ENCODE measurements at places on chromosomes 2 and 18.

- no peak for DNase-seq
These were observed 20.6 kb upstream of the RESP18 start for GRCh38 chr2:219353129-219353528.

- DNase-seq = no peak
These were observed 306.2 kb upstream of the KCNJ3 start for GRCh38 chr2:154392256-154392655.

GRCh38 chr2:37969731-37970130 is 44.6 kb downstream of the RMDN2 start:
- DNase-seq = no peak

GRCh38 chr18:55900380-55900779 is 312.4 kb upstream of the TCF4 start:
- no peak for DNase-seq

DNA sequence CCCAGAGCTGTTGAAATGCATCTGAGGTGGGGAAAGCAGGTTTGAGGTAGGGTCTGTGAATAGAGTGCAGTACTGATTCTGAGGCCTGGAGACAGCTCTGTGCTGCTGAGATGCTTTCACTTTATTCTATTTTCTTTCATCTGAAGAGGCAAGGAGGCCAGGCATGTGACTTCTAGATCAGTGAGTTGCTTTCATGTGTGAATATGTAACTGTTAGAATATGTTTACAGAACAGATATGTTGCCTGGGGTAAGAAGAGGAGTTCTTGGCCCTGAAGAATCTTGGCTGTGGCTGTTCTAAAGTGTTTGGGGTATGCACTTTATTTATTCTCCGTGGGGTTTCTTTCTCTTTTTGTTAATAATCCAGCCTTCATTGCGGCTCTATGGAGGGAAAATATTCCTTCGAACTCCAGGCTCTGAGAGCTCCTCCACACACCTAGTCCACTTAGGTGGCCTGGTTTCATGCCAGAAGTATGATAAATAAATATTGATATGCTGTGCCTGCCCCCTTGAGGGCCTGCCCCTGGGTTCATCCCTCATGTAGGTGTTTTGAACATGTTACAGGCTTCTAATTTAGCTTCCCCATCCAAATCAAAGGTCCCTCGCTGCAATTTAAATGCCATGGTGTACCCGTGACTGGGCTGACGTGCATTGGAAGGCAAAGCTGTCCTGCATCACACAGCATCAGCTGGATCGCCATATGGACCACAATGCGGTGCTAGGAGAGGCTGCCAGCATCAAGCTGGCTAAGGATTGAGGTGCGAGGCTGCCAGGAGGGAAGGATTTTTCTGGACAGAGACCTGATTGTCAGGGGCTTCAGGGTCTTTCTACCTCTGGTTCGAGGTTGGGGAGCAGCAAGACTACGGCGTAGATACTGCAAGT is 102.9 kb downstream of the PRKCE start:
- DNase-seq = no peak

DNA sequence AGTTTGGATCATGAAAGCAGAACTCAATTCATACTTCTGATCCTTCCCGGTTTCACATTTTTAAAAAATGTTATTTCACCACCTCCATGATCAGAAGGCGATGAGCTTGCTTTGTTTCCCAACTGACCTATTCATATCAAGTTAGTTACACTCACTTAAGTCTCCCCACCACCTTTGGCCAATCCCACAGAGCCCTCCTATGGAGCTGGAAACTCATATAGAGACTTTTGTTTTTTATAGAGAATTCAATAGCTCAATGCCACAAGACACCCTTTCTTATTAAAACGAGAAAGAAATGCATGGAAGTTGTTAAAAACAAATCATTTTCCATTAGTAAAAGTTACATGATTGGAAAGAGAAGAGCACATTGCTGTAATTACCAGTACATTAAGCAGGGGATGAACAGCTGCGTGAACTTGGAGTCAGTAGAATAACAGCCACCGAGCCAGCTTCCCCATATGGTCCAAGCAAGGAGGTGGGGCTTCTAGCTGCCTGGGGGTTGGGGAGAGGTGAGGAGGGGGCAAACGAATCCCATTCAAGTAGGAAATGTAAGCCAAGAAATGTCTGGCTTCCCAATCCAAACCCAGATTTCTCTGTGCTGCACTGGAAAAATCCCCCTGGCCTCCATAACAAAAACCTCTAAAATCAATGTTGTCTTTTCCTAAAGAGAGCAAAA is 614.5 kb downstream of the IRS1 start:
- peak; percentile 37 for DNase-seq

DNA sequence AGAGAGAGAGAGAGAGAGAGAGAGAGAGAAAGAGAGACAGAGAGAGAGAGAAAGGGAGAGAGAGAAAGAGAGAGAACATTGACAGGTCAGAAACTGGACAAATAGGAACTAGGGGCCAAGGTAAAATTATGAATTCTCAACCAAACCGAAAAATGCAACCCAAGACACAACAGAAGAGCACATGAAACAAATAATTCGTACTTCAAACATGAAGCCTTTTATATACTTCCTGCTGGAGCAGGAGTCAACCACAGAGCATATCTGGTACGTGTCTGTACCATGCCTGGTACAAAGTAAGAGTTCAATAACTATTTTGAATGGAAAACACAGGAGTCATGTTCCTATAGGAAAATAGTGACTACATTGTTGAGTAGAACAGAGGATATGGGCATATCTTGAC is 6.5 kb upstream of the VPS54 start:
- no peak for DNase-seq

DNA sequence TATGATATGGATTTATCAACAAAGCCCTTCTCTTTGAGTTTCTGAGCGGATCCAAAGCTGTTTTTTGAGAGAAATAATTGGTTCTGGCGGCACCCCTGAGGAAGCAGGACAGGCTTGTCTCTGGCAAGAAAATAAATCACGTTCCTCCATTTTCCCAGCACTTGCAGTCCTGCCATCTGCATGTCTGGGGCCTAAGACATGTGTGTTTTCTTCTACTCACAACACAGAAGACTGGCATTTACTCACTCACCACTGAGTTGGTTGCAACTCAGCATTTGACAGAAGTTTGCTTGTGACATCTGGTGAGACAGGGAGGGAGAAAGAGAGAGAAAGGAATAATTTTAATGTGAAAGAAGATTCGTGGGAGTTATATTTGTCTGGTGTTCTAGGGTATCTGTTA is 37.0 kb upstream of the YES1 start:
- no peak for DNase-seq

GRCh38 chr2:17337507-17337906 is 180.7 kb downstream of the RAD51AP2 start:
- no peak for DNase-seq

GRCh38 chr2:200300065-200300464 is 6.4 kb upstream of the SPATS2L start:
- DNase-seq = no peak

DNA sequence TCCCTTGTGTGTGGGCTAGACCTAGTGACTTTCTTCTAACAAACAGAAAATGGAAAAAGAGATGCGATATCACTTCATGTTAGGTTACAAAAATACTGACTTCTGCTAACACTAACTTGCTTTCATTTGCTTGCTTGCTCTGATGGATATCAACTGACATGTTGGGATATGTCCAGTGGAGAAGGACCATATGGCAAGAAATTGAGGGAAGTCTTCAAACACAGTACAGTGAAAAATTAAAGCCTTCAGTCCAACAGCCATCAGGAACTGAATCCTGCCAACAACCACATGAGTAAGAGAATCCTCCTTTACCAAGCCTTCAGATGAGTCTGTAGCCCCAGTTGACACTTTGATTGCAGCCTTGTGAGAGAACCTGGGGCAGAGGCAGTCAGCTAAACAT is 143.9 kb downstream of the MAIP1 start:
- no peak for DNase-seq

DNA sequence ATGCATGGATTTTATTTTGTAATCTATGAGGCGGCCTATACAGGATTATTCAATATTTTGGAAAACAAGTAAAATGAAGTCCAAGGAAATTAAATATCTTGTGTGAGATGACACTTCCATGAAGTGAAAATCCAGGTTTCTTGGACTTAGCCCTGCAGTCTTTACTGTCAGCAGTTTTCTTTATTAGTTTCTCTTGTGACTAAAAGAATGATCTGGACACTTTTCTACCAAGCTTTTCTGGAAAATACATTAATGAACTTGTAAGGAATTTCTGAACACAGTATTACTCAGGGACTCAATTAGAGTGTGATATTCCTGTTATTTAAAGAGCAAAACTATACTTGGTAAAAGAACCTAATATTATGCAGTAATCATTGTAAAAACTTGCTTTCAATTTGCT is 610.4 kb upstream of the SLC8A1 start:
- no peak for DNase-seq

DNA sequence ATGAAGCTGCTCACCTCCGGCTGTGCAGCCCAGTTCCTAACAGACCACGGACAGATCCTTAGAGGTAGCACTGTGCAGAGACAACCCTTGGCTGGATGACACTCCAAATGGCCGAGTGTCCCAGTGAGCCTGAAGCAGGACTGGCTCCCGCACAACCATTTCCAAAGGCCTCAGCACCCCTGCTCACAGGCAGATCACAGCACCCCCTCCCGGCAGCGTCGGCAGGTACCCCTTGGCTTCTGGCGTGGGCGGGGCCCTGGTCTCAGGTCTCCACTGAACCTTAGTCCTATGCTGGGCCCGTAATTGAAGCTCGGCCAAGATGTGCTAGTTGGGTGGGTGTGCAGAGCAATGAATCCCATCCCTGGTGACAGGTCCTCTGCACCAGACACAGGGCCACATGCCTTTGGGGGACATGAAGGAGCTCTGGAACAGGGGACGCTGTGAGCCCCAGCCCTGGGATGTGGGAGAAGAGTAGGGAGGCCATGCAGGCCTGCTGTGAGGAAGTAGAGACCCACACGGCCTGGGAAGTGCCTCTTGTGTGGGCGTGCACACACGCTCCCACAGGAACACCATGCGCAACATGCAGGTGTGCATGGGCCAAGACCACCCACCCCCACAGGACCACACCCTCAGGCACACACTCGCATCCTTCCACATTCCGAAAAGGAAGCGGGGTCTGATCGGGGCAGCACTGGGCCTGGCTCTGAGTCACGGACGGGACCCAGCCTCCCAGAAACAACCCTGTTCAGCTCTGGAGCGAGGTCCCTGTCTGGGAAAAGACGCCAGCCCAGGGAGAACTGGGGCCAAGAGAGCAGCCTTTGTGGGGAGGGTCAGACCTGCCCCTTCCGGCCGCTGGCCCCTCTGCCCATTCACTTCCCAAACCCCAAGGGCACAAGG is 2.8 kb downstream of the DUSP2 start:
- no peak for DNase-seq

DNA sequence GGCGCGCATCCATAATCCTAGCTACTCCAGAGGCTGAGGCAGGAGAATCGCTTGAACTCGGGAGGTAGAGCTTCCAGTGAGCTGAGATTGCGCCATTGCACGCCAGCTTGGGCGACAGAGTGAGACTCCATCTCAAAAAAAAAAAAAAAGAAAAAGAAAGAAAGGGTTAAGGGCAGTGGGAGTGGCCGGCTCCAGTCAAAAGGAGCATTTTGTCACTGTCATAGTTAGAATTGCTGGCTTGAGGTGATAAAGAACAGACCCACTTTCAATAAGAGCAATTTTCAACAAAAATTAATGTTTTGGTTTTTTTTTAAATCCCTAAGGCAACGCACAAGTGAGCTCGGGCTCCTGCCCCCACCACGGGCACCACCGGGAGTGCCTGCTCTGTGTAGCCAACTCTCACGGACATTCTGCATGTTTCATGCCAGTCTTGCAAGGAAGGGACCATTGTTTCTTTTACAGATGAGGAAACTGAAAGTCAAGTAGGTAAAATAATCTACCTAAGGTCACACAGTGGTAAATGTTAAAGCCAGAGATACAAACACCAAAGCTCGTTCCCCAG is 8.5 kb downstream of the CIB4 start:
- DNase-seq = no peak

GRCh38 chr2:240875228-240876034 is 6.8 kb downstream of the AGXT start:
- no peak for DNase-seq

GRCh38 chr18:10317864-10318690 is 136.4 kb upstream of the APCDD1 start:
- DNase-seq = no peak

- DNase-seq = no peak
These were observed 55.4 kb upstream of the MAP2 start for GRCh38 chr2:209368406-209368805.

GRCh38 chr2:237512774-237513466 is 25.9 kb downstream of the MLPH start:
- peak; percentile 91 for DNase-seq

DNA sequence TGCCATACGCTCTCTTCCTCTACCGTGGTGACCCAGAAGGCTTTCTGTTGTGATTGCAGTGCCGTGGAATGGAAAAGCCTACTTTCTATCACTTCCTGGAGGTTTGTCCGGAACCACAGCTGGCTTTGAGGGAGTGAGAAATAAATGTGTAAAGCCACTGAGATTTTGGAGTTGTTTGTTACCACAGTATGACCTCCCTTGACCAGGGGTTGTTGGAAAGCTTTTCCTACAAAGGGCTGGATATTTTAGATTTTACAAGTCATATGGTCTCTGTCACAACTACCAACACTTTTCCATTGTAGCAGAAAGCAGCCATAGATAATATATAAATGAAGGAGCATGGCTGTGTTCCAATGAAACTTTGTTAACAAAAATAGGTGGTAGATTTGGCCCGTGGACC is 70.3 kb downstream of the VAPA start:
- DNase-seq = no peak

- no peak for DNase-seq
These were observed 1.1 kb downstream of the SERPINB2 start for GRCh38 chr18:63888470-63889190.

GRCh38 chr2:74010087-74010541 is 25.4 kb downstream of the TET3 start:
- no peak for DNase-seq

DNA sequence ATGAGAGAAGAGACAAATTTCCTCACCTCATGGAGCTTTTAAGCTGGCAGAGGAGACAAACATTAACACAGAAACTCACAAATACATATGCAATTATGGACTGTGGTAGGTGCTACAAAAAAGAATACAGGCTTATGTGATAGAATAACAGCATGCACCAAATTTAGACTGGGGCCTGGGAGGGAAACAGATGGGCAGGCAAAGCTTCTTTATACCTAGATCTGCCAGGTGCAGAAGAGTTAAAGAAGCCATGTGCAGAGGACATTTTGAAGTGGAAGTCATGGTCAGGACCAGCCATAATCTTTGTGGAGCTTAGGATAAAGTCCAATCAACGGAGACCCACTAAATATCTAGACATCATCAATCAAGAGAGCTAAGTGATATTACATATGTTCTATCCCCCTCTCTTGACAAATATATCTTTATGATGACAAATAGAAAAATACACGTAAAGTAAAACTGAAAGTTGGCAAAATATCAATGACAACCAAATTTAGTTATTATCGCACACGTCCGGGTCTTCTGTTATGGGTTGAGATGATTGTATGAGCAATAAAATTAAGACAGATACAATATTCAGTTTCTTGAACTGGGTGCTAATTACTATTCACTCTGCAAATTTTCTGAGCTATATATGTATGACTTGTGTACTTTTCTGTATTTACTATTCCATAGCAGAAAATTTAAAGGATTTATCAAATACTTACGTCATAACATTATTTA is 44.1 kb downstream of the CD28 start:
- no peak for DNase-seq
